ENCODE measurements at places on chromosomes 7 and 10.

DNA sequence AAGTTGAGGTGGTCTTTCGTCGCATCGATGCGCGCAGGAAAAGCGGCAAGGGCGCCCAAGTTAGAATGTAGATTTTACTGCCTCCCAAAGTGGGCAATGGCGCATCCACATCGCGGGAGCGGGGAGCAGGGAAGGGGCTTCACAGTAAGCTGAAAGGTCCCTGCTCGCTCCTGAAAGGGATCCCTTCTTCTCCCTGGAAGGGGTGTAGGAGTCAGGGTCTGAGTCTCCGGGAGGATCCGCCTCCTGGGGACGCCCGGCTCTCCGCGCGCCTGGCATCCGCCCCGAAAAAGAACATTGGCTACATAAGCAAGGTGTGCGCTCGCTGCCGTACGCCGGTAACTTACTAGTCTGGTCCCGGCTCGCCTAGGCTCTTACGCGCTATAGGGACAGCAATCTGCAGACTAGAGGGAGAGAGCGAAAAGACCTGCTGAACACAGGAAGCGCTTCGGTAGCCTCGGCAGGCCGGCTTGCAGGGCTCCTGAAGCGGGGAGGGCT, 804 bp downstream of the UNC5B start:
- no peak for DNase-seq

DNA sequence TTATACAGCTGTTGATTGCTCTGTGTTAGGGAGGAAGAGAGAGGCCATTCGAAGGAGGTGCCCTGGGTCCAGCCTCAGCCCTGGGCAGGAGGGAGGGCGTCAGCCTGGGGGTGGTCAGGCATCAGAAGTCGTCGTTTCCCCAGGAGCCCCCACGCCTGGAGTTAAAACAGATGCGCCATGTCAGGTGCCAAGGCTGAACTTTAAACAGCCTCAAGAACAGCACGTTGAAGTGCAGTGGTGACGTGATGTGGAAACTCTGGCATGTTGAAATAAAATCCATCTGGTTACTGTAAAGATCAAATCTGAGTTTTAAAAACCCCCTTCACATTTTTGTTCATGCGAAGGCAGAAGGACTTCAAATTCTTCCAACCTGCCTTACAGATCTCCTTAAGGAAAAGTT, 128.4 kb upstream of the PPP2R2D start:
- DNase-seq, result no peak

DNA sequence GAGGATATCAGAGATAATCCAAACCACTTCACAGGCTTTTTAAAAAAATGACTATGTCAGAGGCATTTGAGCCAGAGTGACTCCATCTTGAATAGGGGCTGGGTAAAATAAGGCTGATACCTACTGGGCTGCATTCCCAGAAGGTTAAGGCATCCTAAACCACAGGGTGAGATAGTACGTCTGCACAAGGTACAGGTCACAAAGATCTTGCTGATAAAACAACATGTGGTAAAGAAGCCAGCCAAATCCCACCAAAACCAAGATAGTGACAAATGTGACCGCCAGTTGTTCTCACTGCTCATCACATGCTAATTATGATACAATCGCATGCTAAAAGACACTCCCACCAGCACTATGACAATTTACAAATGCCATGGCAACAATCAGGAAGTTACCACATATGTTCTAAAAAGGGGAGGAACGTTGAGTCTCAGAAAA, 177.5 kb downstream of the RAPGEF5 start:
- no peak for DNase-seq

DNA sequence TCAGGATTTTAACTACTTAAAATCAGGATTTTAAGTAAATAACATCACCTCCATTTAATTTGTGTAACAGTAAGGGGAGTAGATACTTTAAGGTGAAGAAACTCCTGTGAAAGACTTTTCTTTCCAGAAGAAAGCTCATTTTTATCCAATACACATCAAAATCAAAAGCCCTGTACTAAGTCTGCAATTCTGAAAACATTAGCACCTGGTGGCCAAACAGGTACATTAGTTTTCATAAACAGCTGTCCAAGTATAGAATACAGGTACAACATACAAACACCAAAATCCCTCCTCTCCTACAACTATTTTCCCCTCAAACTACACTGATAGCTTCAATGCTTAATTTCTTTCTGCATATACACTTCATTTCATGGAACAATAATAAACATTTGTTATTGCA, 22.9 kb downstream of the FAM3C start:
- DNase-seq, result no peak

- no peak for DNase-seq
Observed at GRCh38 chr10:44389150-44389549, 4.3 kb upstream of the CXCL12 start.

DNA sequence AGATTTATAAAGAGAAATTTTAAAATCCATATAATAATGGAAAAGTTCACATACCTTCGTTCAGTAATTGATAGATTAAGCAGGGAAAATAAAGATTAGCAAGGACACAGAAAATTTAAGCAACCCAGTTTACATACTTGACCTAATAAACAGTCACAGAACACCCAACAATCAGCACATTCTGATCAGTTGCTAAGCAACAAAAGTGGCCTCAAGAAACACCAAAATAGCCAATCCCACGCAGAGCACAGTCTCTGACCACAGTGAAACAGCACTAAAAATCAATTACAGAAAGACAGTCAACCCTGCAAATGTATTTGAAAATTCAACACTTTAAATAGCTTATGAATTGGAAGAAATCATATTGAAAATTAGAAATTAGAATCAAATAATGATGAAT, 39.3 kb upstream of the DRGX start:
- DNase-seq, result no peak

Data from GM12891 (cell line).